ENCODE measurements at places on chromosomes 2 and 18.
A peak's percentile ranks its signal among the peaks of the same experiment; 100 is the strongest.

DNA sequence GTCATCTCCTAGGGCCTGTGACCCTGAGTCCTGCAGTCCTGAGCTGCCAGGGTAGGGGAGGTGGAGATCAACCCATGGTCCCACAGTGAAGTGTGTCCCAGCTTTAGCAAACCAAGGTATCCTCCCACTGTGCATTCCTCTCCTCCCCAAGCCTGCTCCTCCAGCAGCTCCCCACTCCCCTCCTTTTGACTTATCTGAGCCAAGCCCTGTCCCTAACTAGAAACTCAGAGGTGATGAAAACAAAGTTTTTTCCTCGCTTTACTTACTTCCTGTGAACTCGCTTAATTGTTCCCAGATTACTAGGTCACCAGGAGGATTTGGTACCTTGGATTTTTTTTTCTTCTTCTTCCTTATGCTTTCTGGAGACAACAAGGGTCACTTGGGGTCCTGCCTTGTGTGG, 80.8 kb downstream of the EHD3 start:
- DNase-seq: peak; percentile 39

GRCh38 chr2:33673937-33674336, 74.8 kb upstream of the FAM98A start:
- no peak for DNase-seq

DNA sequence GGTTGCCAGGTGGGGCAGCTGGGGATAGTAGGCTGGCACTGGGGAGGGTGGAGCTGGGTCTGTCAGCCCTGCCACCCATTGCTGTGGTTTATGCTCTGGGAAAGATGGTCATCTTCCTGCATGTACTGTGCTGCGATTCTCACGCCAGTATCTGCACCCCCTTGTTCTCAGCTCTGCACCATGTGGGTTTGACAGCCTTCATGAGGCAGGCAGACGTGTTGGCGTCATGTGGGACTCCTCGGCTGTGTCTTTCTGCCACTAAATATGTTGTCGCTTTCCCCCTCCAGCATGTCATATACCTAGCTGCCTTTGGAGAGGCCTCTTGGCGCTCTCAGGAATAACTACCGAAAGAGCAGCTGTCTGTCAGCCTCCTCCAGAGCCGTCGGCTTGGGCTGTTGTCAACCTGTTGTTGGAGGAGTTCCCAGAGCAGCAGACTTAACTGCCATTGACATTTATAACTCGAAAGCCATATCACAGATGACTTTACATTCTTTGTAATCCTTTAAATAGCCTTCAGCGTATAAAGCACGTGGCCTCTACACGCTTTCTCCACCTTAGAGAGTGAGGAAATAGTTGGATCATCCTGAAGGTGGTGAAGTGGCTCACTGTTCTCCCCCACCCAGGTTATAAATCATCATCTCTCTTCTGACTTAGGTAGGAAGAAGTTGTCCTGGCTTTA, 80.4 kb upstream of the MGAT5 start:
- no peak for DNase-seq

- DNase-seq: no peak
These were observed 7.6 kb upstream of the LPIN1 start for GRCh38 chr2:11738589-11739436.

- DNase-seq: no peak
These were observed 44.0 kb upstream of the ARHGAP15 start for GRCh38 chr2:143085125-143085784.

DNA sequence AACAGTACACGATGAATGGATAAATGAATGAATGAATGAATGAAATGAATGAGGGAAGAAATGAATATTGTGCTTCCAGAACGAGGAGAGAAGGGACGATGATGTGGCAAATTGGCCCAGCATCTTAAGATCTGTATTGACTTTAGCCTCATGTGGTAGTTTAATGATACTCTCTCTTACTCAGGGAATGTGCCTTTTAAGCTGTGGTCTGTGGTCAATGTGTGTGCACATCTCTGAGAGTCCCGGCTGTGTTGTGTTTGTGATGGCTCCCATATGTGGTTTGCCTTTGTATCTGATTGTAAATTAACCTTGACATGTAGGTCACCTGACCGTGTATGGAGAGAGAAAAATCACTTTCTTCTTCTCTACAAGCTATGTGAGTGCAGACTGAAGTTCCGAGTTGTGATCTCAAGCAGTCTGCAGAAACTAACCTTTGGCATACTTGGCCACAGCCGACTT, 91.2 kb downstream of the NEDD4L start:
- peak; percentile 68 for DNase-seq

DNA sequence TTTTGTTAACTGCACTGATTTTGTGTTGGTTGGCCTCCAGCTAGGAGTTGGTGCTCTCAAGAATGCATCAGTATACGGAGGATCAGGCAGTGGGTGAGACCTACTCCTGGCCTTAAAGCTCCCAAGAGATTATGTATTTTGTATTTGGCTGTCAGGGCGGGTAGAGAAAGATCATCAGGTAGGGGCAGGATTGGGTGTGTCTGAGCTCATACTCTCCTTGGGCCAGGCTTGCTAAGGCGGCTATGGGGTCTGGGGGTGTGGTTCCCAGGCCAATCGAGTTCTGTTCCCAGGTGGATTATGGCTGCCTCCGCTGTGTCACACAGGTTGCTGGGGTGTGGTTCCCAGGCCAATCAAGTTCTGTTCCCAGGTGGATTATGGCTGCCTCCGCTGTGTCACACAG, 28.9 kb upstream of the IL1RN start:
- DNase-seq: no peak

GRCh38 chr18:72325307-72325706, 218.8 kb downstream of the CBLN2 start:
- DNase-seq: no peak

DNA sequence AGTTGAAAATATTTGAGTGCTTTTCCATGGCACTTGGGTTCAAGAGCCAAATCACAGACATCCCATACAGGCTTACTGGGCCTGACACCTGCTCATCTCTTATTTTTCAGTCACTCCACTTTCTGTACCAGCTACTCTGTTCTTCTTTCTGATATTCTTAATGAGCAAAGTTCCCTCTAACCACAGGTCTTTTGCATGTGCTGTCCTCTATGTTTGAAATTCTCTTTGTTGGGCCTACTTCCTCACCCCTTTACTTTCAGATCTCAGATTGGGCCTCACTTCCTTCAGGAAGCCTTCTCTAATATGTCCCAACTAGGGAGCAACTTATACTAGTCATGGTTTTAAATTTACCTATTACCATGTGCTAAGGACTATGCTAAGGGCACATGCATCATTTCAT, 81.8 kb upstream of the RBMS1 start:
- no peak for DNase-seq

GRCh38 chr18:63440881-63441280, 18.6 kb upstream of the VPS4B start:
- no peak for DNase-seq

- DNase-seq: no peak
These were observed 21.7 kb downstream of the METTL21A start for GRCh38 chr2:207603486-207603885.

- DNase-seq: no peak
These were observed 84.2 kb upstream of the ID2 start for GRCh38 chr2:8597559-8598225.

DNA sequence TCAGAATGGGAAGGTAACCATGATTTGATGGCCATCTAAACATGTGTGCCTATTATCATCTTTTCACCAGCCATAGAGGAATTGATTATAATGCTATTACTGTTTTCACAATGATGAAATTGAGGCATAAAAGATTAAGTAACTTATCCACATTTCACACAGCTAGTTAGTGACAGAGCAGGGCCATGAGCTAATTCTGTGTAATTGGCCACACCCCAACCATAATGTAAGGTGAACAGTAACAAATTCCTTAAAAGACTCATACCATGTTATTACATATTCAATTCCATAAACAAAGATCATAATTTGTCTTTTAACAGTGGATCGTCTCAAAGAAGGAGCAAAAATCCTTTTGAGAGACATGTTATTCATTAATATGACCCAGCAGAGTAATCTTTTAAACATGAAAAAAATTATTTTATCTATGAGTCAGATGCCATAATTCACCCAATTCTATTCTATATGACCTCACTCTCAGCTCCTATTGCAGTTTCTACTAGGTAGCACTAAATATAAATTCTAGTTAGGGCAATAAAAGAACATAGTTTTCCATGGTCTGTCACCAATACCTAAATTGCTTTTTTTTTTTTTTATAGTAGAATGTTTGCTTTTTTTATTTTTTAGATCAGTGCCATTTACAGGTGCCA, 475.8 kb upstream of the SLC39A10 start:
- no peak for DNase-seq

DNA sequence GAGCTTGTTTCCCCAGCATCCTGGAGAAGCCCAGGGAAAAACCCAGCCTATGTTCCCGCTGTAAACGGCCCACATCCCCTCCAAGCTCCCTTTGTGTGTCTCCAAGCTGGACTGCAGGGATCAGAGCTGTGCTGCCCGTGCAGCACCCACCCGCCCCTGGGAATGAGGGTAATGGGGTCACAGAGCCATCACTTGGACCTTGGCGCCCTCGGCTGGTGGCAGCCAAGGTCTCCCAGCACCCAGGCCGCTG, 670 bp upstream of the INPP5D start:
- DNase-seq: no peak

GRCh38 chr2:108378851-108379250, 1.1 kb downstream of the SULT1C4 start:
- DNase-seq: no peak

DNA sequence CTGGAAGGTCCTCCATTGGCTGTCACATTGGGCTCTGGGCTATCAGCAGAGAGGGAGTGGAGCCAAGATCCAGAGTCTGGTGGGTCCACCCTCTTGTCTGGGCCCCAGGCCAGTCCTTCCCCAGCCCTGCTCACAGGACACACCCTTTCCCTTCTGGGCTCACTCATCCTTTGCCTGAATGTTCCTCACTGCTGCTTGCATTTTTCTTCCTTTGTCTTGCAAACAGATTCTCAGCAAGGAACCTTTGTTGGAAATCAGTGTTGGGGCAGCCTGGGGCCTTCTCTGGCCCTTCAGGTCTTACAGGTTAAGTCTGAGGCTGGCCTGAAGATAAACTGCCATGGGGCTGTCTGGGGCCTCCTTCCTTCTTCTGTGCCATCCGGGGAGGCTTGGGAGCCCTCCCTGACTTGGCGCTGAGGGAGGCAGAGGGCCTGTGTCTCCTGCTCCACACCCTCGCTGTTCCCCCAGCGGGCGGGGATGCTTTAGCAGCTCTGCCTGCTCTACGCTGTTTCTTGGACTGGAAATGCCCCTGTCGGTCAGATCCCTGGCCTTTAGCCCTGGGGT, 11.5 kb upstream of the CELF4 start:
- no peak for DNase-seq

DNA sequence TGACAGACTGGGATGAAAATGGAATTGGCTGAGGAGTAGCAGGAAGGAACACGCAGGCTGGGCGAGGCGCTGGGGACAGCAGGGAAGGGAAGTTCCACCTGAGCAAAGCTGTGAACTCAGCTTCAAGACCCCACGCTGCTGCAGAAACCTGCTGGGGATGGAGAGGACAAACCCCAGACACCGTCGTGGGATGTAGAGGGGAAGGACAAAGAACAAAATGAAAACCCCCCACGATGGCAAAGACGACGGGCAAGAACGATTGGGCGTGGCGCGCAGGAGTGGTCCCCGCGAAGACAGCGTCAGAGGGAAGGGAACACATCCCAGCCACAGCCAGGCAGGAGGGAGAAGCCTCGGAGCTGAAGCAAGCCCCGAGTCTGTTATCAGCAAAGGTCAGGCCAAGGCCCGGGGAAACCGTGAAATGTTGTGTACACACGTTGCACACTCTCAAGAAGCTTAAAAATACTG, 222.9 kb downstream of the NDUFA10 start:
- DNase-seq: no peak

DNA sequence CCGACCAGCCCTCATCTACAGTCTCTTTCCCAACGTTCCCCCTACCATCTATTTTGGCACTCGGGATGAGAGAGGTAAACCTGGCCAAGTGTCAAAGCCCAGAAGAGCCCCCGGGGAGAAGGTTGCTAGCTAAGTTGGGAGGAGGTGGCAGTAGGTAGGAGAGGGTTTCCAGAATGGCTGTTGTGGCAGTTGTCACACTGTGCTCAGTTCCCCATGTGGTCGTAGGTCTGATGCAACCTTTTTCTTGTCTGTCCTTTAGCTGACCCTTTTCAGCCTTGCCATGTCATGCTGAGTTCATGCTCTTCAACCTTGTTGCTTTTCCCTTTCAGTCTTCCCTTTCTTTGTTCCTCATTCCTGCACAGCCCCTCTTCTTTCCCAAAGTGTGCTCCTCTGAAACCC, 34.5 kb downstream of the TTLL4 start:
- no peak for DNase-seq

- no peak for DNase-seq
These were observed 1.4 kb downstream of the CNTNAP5 start for GRCh38 chr2:124026503-124026902.

- no peak for DNase-seq
These were observed 55.7 kb upstream of the EML4 start for GRCh38 chr2:42113452-42113851.

DNA sequence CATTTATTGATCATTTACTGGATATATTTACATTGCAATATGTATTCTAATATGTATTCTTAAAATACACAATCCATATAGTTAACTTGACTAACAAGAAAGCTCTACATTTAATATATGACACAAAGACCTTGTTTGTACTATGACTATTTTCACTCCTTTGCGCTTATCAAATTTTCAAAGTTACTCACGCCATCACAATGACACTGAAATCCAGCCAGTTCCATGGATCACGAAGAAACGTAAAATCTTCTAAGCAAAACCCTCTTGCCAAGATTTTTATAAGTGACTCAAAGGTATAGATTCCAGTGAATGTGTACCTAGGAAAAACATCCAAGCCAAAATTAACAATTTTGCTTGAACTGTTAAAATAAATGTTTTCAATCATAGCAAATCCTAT, 39.6 kb downstream of the SCN3A start:
- DNase-seq: no peak

DNA sequence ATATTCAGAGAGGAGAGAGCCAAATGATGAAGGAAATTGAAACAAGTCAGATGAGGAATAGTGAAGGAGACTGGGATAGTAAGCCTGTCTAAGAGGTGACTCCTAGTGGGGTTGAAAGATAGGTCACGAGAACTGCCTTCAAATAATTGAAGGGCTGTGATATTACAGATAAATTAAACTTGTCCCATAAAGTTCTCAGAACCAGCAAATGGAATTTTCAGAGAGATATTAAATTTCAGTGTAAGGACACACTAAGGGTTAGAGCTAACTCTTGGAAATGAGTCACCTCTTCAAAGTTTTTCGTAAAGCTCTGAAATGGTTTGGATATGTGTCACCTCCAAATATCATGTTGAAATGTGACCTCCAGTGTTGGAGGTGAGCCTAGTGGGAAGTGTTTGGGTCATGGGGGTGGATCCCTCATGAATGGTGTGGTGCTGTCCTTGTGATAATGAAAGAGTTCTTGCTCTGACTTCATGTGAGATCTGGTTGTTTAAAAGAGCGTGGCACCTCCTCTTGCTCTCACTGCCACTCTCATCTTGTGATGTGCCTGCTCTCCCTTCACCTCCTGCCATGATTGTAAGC, 87.3 kb downstream of the BABAM2 start:
- DNase-seq: peak; percentile 88

GRCh38 chr2:36572054-36572718, 25.8 kb downstream of the FEZ2 start:
- DNase-seq: peak; percentile 38

- DNase-seq: no peak
These were observed 630.1 kb upstream of the PIK3C3 start for GRCh38 chr18:41324934-41325333.
